ENCODE measurements at places on chromosomes 13 and 19.

DNA sequence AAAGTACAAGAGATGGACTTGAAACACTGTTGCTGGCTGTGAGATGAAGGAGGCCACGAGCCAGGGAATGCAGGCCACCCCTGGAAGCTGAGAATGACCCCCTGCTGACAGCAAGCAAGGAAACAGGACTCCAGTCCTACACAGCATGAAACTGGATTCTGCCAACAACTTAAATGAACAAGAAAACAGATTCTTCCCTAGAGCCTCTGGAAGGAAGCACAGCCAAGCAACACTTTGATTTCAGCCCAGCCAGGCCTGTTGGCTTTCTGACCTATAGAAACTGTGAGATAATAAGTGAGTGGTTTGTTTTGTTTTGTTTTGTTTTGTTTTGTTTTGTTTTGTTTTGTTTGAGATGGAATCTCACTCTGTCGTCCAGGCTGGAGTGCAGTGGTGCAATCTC lies 105.3 kb upstream of the CACNA1A start:
- DNase-seq, result no peak

- no peak for DNase-seq
Observed at GRCh38 chr19:16773939-16774338, 54.3 kb downstream of the NWD1 start.

GRCh38 chr13:75761369-75761768 lies 125.2 kb downstream of the LMO7 start:
- no peak for DNase-seq

DNA sequence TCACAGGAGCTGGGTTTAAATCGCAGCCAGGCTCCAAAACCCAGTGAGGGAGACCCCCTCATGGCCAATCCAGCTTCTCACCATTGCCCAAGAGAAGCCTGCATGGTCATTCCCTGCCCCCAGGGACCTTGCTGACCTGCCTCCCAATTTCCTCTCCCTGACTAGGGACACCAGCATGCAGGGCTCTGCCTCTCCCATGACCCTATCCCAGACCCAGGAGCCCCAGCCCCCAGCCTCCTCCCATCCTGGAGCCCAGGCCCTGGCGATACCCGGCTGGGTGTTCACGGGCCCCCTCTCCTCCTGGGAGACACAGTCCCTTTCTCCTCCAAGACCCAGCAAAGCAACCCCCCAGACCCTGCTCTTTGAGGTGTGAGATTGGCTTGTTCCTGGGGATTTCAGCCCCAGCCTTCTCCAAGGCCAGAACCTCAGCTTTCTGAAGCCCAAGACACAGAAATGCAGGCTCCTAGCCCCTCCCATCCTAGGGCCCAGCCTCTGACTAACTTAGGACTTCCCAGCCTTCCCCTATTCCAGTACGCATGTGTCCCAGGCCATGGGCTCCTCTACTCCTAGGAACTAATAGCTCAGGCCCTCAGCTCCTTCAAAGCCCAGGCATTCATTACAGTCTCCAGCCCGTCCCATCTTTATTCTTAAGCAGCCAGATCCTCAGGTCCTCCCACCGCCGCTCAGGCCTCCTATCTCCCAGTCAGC lies 1.1 kb downstream of the GYS1 start:
- DNase-seq, result no peak

GRCh38 chr19:47176627-47177090 lies 46.0 kb downstream of the SAE1 start:
- no peak for DNase-seq

GRCh38 chr13:20197361-20197834 lies 4.7 kb upstream of the GJB2 start:
- no peak for DNase-seq

DNA sequence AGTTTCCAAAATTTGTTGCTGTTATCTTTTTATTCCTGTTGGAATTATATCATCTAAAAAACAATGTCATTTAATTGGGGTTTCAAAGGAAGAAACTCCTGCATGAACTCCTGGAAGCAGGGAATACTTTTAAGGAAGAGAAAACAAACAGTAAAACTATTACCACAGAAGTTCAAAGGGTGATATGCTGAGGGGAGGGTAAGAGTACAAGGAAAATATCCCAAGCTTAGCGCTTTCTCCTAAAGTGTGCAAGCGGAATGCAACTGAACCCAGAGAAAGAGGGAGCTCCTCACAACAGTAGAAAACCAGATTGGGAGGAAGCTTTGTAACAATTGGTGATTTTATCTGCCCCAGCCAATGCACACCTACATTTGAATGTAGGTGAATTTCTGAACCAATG lies 175.1 kb downstream of the NUFIP1 start:
- no peak for DNase-seq

DNA sequence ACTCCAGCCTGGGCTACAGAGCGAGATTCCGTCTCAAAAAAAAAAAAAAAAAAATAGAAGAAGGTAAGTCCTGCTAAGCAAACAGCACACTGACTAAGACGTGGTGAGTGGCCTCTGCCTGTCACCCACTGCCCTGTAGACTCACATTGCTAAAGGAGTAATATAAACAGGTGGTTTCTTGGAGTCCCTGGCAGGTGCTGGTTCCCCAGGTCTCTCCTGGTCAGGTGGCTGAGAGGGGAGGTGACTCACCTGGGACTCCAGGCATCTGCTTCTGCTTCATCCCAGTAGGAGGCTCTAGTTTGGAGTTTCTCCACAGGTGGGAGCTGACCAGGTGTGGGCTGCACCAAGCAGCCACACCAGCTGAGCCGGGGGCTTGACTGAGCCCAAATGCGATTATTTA lies at the start of gene OR10H1:
Gene OR10H1, minus strand, starts transcription at position 359 of the 400 bp plus-strand sequence. CDS start 7,627 bp downstream, outside the sequence.
- no peak for DNase-seq

GRCh38 chr13:73278186-73278585 lies 219.4 kb downstream of the KLF5 start:
- no peak for DNase-seq

DNA sequence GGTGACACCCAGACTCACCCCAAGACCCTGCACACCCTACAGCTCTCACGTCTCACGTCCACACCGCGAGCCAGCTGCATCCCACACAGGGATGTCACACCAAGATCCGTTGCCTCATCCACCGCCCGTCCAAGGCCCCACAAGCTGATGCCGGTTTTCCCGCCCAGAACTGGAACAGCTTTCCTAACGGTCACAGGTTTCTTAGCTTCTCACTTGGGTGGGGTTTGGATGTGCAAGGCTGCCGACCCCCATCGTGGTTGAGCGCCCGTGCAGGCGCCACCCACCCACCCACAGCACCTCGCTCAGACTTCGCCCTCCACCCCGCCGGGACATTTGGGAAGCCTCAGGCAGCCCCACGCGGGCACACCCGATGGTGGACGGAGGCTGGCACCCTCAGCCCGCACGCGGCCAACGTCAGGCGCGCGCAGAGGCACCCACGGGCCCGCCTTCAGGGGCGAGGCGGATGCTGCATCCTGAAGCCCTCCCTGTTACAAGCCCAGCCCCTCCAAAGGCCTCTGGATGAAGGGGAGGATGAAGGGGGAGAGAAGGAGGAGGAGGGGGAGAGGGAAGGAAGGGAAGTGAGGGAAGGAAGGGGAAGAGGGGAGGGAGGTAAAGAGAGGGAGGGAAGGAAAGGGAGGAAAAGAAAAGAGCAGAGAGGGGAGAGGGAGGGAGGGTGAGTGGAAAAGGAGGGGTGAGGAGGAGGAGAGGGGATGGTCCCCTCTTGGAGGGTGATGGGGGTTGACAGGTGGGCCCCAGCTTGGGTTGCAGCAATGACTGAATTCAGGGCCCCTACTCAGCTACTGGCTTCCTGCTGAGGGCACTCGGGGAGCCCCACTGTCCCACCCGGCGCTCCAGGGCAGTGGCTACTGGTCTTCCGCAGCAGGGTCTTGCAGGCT lies 12.8 kb downstream of the ONECUT3 start:
- DNase-seq, result no peak

- DNase-seq, result no peak
Observed at GRCh38 chr19:46021531-46022041, 1.3 kb downstream of the PGLYRP1 start.

DNA sequence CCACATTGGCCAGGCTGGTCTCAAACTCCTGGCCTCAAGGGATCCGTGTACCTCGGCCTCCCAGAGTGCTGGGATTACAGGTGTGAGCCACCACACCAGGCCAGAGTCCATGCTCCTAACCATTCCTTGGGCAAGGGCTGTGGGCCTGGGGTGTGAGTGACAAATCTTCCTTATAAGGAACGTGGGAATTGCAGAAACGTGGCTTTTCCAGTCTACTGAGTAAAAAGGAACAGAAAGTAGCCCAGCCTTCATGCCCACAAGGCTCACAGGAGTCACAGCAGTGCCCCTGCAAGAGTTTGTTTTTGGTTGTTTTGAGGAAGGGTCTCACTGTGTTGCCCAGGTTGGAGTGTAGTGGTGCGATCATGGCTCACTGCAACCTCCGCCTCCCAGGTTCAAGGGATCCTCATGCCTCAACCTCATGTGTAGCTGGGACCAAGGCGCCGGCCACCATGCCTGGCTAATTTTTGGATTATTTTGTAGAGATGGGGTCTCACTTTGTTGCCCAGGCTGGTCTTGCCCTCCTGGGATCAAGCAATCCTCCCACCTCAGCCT lies 5.1 kb downstream of the MYPOP start:
- DNase-seq, result no peak

DNA sequence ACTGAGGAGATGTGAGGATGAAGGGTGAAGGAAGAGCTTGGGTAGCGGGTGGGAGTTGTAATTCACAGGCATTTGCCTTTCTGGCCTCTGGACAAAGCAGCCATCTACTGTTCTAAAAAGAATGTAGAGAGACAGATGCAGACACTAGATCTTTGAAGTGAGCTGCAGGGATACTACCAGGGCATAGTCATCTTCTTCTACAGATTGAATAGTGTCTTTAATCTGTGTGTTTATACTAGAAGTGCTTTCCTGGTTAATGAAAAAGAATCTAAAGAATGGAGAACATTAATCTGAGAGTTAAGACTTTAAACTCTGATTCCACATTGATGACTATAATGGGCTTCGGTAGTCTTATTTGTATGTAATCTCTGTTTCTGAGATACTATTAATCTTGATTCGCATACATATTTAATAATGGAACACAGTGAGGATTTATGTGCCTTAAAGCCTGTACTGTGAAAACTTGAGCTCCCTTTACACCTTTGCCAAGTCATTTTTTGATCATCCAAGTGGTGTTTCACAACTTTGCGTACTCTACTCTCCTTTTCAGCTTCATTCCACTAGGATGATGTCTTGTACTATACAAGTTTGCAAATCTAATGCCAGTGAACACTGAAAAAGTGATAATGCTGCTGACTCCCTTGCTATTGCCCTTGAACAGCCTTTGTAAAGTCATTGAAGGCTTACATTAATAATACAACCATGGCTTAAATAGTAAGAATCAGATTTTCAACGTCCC lies 2199.4 kb upstream of the PCDH20 start:
- no peak for DNase-seq

DNA sequence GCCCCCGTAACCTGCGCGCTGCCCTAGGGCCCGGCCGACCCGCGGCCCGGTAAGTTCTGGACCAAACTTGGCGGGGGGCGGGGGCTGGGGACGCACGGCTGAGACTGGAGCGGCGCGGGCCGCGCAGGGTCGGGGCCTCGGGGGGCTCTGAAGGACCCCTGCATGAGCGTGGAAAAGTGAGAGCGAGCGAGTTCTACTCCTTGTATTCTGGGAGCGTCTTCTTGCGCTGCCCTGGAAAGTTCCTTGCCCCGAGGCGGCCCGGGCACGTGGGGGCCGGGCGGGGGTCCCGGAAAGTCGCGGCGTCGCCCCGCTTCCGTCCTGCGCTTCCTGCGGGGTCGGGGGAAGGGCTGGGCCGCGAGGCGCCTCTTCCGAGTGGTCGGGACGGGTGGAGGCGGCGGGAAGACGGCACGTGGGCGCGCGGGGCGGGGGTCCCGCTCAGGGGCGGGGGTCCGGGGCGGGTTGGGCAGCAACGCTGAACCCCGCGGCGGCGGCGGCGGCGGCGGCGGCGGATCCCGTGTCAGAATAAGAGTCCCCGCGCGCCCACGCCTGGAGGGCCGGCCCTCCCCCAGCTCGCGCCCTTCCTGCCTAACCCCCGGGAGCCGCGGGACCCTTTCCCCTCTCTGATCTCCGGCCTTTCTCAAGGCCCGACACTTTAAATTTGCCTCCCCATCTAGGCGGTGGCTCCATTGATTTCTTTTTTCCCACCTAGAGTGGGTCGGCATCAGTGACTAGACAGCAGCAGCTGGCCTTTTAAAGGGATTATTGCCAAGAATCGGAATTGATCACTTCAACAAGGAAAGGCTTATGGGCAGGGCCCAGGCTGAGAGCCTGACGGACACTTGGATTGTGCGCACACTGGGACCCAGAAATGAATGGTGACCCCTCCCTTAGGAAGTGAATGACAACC lies 749 bp downstream of the GATAD2A start:
- DNase-seq, result peak; percentile 14

DNA sequence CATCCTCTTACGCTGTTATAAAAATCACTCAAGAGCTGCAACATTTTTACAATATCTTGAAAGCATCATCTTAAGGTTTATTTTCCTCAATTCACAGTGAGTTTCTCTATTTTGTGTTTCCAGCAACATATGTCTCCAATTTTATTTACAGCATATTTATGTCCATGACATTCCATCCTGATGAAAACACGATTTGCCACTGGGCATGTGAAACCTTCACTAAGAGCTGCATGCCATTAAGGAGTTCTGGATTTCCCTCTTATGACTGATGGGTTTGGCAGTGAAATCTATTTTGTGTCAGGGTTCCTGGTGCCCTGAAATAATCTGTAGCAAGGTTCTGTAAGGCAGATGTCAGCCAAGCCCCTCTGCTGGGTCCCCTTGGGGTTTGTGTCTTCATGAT lies 527.6 kb upstream of the KLF12 start:
- no peak for DNase-seq

- DNase-seq, result no peak
Observed at GRCh38 chr19:38155453-38155852, 68.6 kb downstream of the DPF1 start.

DNA sequence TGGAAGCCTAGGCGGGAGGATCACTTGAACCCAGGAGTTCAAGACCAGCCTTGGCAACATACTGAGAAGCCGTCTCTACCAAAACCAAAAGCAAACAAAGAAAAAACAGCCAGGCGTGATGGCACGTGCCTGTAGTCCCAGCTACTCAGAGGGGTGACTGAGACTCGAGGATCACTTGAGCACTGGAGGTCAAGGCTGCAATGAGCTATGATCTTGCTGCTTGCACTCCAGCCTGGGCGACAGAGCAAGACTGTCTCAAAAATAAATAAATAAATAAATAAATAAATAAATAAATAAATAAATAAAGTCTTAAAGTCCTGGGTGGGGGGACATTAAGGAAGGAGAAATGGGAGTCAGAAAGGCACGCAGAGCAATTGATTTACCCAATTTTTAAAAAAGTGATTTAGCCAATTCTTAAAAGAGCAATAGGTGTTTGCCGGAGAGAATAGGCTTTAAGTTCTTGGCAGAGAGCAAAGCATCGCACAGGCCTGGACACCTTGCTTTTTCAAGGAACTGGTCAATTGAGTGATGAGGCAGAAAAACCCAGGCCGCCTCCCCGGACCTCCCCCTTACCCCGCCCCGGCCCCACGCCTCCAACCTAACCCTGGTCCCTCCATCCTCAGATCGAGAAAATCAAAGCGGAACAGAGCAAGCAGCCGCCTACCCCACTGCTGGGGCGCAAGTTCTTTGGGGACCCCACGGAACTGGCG lies 9.5 kb upstream of the SHKBP1 start:
- DNase-seq, result no peak

DNA sequence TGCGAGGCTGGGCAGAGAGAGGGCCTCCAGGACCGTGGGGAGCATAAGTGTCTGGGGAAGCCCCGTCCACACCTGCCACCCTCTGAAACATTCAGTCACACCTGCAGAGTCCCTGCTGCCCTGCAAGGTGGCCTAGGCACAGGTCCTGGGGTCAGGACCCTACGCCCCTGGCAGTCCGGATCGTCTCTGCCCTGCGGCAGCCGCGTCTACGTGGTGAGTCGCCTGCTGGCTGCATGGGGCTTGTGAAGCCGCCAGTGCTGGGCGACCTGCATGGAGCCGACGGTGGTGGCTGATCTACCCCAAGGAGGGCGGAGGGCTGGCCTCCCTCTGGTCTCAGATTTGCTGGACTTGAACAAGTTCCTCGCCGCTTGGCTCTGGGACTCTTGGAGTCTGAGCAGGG lies 13.0 kb downstream of the FZR1 start:
- no peak for DNase-seq
